ENCODE measurements at places on chromosomes 16 and 17.

GRCh38 chr16:85126705-85127378 is 14.6 kb upstream of the CIBAR2 start:
- no peak for DNase-seq

DNA sequence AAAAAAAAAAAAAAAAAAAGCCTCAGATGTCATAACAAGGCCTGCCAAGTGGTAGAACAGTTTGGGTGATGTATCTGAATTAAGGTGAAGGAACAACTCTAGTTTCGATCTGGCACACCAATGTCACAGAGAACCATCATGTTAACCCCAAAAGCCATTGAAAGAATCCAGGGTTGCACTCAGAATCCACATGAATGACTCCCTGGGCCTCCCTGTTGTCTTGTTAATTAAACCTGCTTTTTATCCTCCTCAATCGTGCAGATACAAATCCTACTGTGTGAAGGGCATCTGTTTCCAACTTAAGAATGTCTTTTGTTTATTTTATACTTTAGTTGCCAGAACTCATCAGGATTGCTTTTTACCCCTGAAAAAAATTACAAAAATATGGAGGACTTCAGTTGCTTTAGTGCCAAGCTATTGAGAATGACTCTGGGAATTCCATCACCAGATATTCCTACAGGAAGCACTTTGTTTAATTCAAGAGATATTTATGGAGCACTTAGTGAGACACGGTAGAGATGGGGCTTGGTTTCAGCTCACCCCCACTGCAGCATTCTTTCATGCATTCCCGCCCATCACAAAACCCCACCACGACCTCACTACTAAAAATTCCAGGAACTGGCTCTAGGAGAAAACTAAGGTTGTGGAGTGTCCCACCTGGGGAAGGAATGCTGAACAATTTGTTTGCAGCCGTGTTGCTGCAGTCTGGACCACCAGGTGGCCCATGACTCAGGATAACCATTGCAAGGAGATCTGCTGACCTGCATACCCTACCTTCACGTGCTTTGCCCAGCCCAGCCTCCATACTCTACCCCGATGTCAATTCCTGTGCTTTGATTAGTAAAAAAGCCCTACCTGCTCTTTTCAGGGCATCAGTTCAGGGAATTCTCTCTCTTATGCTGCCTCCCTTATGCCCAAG is 63.8 kb upstream of the GPRC5B start:
- no peak for DNase-seq

DNA sequence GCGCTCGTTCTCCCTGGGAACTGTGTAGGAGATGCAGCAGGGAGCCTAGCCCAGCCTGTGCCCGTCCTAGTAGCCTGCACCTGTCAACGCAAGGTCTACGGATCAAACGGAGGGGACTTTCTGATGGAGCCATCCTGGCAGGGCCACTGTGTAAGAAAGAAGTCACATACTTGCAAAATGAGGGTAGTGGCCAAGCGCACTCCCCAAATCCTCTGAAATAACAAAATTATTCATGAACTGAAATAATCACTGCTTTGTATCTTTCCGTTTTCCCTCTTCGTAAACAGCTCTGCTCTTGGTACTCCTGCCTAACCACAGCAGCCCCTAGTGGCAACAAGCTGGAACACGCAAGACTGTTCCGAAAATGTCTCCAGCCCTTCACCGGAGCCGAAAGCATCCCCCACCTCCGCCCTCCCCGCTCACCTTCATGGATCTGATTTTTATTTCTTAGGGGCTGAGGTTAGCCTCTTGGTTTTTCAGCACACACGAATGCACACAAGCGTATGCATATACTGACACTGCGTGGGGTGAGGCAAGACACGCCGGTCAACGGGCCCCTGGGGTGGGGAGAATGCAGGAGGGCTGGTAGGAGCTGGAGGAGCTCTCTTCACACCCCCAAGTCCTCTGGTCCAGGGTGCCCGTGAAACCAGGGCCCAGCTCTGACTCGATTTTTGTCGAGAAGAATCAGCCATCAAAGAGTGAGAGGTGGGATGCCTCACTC is 100.8 kb downstream of the ABCC12 start:
- DNase-seq: peak; percentile 51

GRCh38 chr17:45246861-45247428 is 14.9 kb downstream of the SPATA32 start:
- no peak for DNase-seq

DNA sequence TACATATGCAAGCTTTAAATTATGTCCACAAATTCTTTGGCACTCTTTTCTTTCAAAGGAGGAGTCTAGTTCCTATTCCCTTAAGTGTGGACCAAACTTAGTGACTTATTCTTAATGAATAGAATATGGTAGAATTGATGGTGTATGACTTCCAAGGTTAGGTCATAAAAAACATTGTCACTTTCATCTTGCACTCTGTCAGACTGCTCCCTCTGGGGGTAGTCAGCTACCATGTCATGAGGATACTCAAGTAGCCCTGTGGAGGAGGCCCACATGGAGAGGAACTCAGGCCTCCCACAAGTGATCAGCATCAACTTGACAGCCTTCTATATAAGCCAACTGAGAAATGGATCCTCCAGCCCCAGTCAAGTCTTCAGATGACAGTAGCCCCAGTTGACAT is 58.0 kb upstream of the SCNN1B start:
- no peak for DNase-seq

GRCh38 chr17:12688382-12688781 is 22.7 kb downstream of the MYOCD start:
- no peak for DNase-seq

DNA sequence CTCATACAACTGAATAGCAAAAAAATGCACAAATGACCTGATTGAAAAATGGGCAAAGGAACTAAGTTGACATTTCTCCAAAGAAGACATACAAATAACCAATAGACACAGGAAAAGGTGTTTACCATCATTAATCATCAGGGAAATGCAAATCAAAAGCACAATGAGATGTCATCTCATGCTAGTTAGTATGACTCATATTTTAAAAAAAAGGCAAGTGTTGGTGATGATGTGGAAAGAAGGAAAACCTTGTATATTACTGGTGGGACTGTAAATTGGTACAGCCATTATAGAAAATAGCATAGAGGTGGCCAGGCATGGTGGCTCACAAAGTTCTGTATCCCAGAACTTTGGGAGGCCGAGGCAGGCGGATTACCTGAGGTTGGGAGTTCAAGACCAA is 232.5 kb upstream of the ZFHX3 start:
- DNase-seq: no peak

- no peak for DNase-seq
Measured at GRCh38 chr17:37820313-37820994, 75.6 kb upstream of the HNF1B start.

Data from stimulated activated effector memory CD8-positive, alpha-beta T cell treated with anti-CD3 and anti-CD28 coated beads, Interleukin-12 subunit alpha, Interleukin-12 subunit beta, amount 100 ng/mL, for 72 hours (primary cell).